ENCODE measurements at places on chromosomes 6 and 20.

GRCh38 chr20:61766921-61767610 lies 298.6 kb downstream of the TAF4 start:
- no peak for DNase-seq

- no peak for DNase-seq
These were observed 6.4 kb downstream of the OSBPL2 start for GRCh38 chr20:62244644-62245108.

GRCh38 chr6:114151064-114151690 lies 180.2 kb upstream of the HDAC2 start:
- DNase-seq = no peak

GRCh38 chr6:43757966-43758616 lies 11.9 kb upstream of the VEGFA start:
- no peak for DNase-seq

DNA sequence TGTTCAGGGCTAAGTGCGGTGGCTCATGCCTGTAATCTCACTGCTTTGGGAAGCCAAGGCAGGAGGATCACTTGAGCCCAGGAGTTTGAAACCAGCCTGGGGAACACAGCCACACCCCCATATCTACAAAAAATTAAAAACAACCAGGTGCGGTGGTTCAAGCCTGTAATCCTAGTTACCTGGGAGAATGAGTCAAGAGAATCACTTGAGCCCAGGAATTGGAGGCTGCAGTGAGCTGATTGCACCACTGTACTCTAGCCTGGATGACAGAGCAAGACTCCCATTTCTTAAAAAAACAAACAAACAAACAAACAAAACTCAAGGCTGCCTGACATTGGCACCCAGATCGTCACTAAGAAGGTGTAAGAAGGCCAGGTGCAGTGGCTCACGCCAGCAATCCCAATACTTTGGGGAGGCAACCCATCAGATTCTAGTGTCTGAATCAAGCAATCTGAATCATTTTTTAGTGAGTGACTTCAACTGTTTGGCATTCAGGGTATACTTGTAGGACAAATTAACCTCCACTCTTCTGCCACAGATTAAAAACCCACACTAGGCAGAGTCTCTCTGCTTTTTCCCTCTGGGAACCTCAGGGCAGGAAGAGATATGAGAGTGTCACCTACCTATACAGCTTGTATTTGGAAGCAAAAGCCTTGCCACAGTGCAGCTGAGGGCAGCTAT lies 6.1 kb downstream of the PLAGL2 start:
- DNase-seq = no peak

DNA sequence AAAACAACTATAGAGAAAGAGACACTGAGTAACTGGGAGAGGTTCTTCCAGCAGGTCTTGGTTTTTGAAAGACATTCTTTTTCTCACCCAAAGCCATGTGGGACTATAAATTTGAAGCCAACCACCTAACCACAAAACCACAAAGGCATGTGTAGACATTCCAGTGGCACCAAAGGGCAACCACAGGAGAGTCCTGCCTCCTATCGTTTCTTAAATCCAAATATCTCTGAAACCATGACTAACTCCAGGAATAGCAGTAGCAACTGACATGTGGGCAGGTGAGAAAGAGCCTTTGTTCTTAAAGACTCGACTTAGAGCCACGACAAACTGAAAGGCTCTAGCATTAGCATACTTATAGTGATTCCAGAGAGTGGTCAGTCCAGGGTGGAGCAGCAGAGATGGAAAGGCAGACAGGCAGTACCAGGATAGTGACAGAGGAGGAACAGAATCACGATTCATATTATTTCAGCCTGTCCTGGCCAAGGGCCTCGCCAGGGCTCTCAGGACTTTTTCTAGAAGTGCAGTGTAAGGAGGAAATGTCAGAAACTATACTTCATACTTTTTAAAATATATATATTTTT lies 9.4 kb upstream of the COL9A1 start:
- no peak for DNase-seq

- DNase-seq = no peak
These were observed 9.0 kb downstream of the LRP11 start for GRCh38 chr6:149855040-149855654.

GRCh38 chr6:7035837-7036249 lies 71.9 kb upstream of the RREB1 start:
- no peak for DNase-seq

DNA sequence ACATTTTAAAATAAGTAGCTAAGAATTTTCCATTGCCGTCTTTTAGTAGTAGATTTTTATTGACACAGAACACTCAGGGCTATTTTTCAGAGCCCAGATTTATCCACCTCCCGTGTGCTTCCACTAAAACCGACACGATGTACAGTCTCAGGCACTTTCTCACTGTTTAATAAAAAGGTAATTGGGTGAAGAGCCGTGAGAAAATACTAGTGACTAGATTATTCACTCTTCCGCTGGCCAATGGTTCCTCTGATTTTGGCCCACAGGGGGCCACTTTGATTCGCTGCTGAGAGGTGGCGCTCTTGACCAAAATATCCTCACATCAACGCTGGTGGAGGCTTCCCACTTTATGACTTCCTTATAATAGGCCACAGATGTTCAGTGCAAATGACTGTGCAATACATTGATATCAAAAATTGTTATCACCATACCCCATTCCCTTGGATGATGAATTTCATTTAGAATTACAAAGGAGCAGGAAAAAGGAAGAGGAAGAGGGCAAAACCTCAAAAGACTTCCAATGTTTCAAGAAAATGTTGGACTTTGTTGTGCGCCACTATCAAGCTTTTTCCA lies 12.3 kb upstream of the HDDC2 start:
- DNase-seq = peak; percentile 88

All from midbrain (tissue), 1 donor.